Hypothalamus (tissue), 51 donors: ENCODE measurements at places on chromosomes 2 and 18.

- no peak for DNase-seq
Measured at GRCh38 chr2:54512663-54513362, 56.7 kb downstream of the SPTBN1 start.

- DNase-seq: no peak
Measured at GRCh38 chr2:218959761-218960308, 369 bp downstream of the CDK5R2 start.

DNA sequence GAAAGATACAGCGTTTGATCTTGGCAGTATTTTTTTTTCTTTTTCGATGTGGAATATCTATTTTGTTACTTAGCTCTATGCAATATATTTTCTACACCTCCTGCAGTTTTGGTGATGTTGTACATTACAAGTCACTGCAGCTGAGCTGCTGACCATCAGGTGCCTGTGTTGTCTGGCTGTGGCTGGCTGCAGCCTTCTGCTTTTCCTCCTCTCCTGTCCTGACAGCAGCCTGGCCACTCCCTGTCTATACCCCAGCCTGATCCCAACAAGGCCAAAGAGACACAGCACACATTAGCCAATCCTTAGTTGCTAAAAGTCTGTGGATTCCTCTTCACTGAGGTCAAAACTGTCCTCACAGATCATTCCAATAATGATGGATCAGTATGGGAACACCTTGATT is 222.3 kb downstream of the MYT1L start:
- no peak for DNase-seq

DNA sequence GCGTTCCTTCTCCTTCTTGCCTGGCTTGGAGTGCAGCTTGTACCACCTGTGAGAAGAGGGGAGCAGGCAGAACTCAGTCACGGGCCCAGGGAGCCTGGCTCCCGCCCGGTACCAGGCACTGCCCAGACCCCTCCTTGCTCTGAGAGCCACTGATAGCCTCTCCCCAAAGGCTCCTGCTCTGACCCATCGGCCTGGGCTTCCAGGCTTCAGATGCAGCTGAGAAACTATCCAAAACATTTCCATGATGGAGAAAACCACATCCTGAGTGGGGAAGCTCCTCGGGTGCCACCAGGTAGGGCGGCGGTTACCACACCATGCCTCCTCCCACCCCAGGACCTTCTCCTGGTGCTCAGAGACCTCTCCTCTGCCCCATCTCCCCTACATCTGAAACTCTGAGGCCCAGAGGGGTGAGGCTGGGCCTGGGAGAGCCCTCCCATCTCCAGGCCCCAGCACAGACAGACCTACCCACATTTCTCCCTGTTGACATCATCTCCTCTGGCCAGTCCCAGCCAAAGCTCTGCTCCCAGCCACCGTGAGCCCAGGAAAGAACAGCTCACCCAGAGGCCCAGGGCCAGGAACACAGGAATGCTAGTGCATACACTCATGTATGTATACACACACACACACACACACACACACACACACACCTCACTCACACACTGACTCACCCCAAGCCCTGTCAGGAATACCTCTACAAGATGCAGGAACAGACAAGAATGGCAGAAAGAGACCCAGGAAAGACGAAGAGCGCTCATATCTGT is 17.9 kb upstream of the SFXN5 start:
- no peak for DNase-seq

DNA sequence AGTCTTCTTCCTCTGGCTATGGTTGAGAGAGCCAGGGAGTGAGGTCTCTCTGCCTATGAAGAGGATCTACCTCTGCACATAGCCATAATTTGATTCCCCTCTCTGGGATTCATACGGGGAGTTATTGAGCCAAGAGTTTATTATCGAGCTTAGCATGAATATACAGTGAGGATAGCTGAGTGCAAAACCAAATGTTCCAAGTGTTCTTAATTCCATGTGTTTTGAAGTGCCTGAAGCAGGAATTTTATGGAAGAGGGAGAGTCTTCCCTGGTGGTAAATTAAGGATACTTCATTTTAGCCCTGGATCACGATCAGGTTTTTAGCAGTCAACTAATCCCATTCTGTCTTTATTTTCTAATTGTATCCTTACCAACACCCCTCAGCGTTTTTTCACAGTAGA is 270.6 kb downstream of the C1D start:
- DNase-seq: no peak

- peak; percentile 24 for DNase-seq
Measured at GRCh38 chr18:13159579-13159978, 59.0 kb upstream of the LDLRAD4 start.

GRCh38 chr2:67340133-67341011 is 56.8 kb upstream of the ETAA1 start:
- no peak for DNase-seq

DNA sequence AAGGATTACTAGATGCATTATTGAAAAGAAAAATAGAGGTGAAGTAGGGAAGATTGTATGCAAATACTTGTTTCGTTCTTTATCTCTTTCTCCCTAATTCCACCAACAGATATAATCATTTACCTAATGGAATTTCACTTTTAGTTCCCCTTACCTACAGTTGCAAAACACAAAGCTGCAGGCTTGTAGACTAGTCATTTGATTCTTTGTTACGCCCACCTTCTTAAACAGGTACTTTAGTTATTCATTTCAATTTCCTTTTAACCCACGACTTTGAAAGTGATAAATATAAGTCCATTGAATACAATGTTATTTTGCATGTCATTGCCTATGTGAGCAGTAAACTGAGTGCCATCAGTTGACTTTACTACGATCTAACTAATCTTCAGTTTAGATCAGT is 3.9 kb upstream of the HRH4 start:
- DNase-seq: no peak

DNA sequence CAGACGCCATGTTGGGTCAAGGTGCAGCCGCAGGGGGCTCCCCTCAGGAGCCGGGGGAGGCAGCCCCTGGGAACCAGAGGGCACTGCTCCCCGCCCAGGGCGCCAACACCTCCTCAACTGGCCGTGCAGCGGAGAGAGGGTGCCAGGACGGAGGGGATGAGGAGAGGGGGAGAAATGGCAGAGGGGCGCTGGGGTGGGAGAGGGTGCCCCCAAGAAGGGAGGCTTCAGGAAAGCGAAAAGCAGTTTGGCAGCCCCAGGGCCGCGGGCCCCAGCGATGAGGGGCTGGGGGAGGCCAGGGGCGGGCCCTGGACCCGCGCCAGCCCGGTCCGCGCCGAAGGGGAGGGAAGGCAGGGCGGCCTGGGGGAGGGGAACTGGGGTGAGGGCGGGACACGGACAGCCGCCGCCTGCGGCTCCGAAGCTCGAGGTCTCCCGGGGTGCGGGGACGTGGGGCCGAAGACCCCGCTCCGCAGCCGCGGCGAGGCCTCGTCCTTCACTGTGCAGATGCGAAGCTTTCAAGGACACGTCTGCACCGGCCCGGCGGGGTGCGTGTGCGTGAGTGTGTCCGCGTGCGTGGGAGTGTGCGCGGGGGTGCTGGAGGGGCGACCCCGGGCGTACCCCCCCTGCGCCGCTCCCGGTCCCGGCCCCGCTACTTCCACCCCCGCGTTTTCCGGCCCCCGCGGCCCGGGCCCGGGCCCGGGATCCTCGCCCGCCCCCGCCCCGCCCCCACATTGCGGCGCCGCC is 1.4 kb downstream of the DNMT3A start:
- no peak for DNase-seq

GRCh38 chr2:10546975-10547391 is 98.9 kb upstream of the ODC1 start:
- DNase-seq: no peak

- DNase-seq: no peak
Measured at GRCh38 chr2:60317844-60318243, 235.6 kb downstream of the BCL11A start.

DNA sequence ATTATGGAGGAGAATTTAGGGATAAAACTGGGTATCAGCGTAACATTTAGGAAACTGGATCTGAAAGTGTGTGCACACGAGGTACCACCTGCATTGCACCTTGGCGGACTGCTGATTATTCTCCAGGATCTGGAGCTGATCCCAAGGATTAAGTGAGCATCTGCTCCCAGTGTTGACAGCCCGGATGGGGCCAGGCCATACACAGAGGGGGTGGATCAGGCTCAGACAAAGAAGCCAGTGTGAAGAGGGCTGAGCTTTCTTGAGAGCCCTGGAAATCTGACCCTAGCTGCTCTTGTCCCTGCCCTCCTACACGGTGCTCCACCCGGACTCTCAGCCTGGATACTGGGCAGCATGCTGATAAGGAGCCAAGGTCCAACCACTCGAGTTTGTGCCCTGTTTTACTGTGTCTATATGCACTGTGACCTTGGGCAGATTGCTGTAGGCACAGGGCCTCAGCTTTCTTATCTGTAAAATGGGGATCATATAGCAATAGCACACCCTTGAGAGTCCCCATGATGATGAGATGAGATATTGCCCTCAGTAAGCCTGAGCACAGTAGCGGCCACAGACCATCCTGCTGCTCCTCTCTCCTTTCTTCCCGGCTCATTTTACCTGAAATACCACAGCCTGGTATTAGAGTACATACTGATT is 396.8 kb upstream of the CELF4 start:
- DNase-seq: no peak

DNA sequence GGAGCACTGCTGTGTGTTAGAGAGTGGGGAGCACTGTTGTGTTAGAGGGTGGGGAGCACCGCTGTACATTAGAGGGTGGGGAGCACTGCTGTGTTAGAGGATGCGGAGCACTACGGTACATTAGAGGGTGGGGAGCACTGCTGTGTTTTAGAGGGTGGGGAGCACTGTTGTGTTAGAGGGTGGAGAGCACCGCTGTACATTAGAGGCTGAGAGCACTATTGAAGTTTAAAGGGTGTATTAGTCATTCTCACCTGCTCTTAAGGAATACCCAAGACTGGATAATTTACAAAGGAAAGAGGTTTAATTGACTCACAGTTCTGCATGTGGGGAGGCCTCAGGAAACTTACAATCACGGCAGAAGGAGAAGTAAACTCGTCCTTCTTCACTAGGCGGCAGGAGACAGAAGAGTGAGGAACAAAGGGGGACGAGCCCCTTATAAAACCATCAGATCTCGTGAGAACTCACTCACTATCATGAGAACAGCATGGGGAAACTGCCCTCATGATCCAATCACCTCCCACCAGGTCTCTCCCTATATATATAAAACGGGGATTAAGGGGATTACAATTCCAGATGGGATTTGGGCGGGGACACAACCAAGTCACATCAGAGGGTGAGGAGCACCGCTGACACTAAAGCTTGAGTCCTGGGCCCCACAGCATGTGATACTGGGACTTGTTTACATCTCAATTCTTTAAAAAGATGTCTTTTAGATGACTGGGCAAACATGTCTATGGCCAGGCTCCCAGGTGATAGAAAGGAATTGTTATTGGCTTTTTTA is 19.5 kb upstream of the AGXT start:
- no peak for DNase-seq

- DNase-seq: no peak
Measured at GRCh38 chr2:197240421-197241041, 70.0 kb downstream of the ANKRD44 start.

- no peak for DNase-seq
Measured at GRCh38 chr2:28662044-28662443, 89.6 kb upstream of the PPP1CB start.

GRCh38 chr2:58568901-58569300 is 327.8 kb upstream of the FANCL start:
- DNase-seq: no peak

GRCh38 chr2:215772634-215773563 is 240.5 kb downstream of the MREG start:
- no peak for DNase-seq

- no peak for DNase-seq
Measured at GRCh38 chr2:144389151-144389929, 130.6 kb downstream of the ZEB2 start.

GRCh38 chr18:45482286-45482685 is 133.0 kb upstream of the SLC14A2 start:
- DNase-seq: no peak

- DNase-seq: no peak
Measured at GRCh38 chr2:232700154-232700553, 3.0 kb downstream of the GIGYF2 start.
